ENCODE measurements at places on chromosomes 16 and 17.

DNA sequence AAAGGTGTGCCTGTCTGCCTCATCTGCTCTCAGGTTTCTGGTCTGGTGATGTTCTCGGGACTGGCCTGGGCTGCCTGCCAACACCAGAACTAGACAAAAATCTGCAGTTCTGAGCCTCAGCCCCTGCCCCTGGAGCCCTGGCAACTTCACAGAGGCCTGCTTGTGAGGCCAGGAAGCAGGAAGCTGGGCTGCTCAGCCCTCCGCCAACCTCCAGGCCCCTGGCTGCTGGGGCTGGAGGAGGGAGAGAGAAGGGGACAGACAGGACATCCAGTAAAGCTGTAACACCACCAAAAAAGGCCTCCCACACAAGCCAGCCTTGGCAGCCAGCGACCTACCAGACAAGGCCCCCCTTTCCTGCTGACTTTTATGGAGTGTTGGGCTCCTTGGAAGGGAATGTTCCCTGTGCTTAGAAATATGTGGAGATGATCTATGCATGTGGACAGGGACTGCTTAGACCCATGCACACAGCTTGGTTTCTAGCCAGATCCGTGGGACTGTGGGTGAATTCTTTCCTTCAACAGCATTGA is 157.6 kb downstream of the XYLT1 start:
- no peak for DNase-seq

GRCh38 chr16:14490235-14490634 is 139.8 kb downstream of the PARN start:
- no peak for DNase-seq

- DNase-seq = no peak
Observed at GRCh38 chr17:77066165-77066564, 74.6 kb upstream of the SEC14L1 start.

DNA sequence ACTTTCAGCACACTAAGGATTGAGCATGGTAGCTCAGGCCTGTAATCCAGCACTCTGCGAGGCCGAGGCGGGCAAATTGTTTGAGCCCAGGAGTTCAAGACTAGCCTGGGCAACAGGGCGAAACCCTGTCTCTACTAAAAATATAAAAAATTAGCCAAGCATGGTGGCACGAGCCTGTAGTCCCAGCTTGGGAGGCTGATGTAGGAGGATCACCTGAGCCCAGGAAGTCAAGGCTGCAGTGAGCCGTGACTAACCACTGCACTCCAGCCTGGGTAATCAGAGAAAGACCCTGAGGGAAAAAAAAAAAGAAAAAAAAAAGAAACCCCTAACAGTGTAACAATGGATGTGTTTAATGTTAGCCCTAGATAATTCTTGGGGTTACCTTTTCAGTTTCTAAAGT is 24.0 kb downstream of the PARN start:
- no peak for DNase-seq

DNA sequence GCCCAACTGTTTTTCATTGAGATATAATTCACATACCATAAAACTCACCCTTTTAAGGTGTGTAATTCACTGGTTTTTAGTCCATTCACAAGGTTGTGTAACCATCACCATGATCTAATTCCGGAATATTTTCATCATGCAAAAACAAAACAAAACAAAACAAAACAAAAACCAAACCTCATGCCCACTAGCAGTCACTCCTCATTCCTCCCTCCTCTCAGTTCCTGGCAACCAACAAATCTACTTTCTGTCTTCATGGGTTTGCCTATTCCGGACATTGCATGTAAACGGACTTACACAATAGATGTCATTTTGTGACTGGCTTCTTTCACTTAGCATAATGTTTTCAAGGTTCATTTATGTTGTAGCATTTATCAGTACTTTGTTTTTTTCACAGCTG is 4.5 kb upstream of the NOD2 start:
- no peak for DNase-seq
